GM06990 (cell line): ENCODE measurements at places on chromosomes 7 and 10.
A peak's percentile ranks its signal among the peaks of the same experiment; 100 is the strongest.

- no peak for DNase-seq
Observed at GRCh38 chr7:29839302-29839701, 33.0 kb downstream of the WIPF3 start.

- DNase-seq: no peak
Observed at GRCh38 chr7:118777308-118777707, 552.8 kb downstream of the ANKRD7 start.

GRCh38 chr7:20797042-20797461 lies 10.4 kb upstream of the SP8 start:
- DNase-seq: no peak

DNA sequence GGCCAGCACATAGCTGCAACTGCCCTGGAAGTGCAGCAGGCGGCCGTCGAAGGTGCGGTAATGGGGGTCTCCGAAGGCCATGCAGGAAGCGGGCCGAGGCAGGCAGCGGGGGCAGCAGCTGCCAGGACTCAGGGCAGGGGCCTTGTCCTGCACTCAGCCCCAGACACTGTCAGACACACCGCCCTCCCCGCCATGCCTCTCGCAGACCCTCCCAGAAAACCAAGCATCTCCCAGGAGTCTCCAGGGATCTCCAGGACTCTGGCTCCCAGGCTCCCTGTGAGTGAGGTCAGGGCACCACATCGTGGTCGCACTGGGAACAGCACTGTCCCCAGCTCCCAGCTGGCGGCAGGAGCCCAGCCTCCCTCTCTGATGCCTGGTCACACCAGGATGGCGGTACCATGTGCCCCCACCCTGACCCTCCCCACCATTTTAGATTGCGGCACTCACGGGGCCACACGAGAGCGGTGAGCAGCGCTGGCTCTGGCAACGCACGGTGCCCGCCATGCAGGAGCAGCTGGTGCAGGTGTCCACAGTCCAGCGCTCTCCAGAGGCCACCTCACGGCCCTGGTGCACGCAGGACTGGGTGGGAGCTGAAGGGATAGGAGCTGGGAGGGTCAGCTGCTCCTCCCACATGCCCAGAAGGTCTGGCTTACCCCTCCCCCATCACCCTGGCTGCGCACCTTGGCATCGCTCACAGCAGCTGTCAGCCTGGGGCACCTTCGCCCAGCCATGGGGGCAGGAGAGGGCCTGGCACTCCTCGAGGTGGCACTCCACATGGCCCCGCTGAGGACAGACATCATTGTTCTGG lies 17.5 kb downstream of the ATP6V1F start:
- DNase-seq: no peak

GRCh38 chr10:734481-734880 lies 45.0 kb upstream of the DIP2C start:
- DNase-seq: no peak

DNA sequence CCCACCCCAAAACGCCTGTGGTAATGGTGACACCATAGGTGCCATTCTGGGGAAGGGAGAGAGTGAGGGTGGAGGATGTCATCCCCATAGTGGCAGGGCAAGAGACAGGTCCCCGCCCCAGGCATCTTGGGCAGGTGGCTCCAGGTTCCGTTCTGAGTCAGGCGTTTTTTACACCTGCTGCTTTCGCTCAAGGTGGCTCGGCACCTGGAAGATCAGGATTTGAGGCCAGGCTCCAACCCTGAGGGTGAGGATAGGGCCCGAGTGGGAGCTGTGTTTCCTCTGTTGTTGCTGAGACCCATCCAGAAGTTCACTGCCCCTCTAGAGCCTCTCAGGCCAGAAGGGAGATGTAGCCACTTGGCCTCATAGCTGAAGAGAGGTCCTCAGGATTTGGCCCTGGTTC lies 36.6 kb upstream of the DUSP5 start:
- no peak for DNase-seq

- no peak for DNase-seq
Observed at GRCh38 chr10:124728071-124728829, 15.9 kb downstream of the FAM53B start.

DNA sequence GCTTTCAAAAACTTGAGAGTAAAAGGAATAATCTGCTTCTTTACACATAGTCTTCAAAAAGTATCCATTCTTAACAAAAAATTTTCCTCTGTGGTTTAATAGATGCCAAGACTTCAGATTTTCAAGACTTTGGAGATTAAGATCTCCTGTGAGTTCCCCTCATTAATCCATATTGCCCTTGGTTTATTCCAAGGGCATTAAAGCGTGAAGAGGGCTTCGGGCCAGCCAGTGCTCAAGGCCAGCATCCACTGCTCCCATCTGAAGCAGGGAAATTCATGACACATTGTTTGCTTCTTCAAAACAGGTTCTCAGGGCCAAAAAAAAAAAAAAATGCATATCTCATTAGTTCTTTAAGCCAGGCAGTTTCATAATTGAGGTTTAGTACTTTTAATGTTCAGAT lies 137.3 kb upstream of the RHOBTB1 start:
- no peak for DNase-seq

GRCh38 chr10:3873728-3874461 lies 88.9 kb upstream of the KLF6 start:
- DNase-seq: peak; percentile 76

GRCh38 chr10:76560338-76560737 lies 1077.3 kb downstream of the KCNMA1 start:
- no peak for DNase-seq

DNA sequence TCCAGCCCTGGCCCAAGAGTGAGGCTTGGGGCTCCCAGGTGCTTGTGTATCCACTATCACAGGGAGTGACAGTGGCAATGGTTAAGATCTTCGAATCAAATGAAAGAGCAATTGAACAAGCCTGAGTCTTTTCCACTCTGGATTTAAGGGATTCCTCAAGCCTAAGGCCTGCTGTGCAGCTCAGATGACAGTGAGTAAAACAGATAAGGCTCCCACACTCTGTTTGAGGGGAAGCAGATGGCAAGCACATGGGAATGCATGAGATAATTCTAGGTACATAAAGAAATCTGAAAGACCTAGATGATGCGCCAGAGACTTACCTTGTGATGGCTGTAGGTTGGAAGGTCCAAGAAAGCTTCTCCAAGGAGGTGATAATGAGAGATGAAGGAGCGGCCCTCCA lies 95.0 kb downstream of the LRRC18 start:
- DNase-seq: no peak

DNA sequence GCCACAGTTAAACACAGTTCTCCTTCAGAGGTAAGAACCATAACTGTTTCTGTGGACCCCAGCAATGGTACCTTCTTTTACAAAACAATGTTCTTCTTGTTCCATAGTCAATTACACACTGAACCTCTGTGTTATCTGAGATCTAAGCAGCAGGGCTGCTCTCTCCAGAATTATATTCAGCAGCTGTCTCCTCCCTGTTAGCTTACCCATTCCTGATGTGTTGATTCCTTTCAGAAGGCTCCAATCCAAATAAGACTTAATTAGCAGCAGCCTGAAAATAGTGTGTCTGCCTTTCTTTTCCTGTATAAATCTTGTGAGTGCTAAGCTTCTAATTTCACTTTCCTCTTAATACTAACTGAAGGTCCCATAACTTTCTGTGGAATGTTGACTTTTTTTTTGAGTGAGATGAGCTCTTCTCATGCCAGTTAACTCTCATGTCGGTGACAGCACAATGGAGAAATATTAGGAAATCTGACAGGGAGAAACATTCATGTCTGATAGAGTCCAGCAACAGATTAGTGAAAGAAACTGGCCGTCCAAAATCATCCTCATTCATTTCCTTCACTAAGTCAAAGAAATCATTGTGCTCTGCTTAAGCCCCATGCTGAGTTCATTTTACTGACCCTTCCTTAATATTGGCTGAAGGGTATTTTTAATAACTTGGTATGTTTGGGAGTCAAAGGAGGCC lies 226.5 kb downstream of the PRKG1 start:
- no peak for DNase-seq

- DNase-seq: no peak
Observed at GRCh38 chr10:132536241-132536876, 1.2 kb upstream of the INPP5A start.

DNA sequence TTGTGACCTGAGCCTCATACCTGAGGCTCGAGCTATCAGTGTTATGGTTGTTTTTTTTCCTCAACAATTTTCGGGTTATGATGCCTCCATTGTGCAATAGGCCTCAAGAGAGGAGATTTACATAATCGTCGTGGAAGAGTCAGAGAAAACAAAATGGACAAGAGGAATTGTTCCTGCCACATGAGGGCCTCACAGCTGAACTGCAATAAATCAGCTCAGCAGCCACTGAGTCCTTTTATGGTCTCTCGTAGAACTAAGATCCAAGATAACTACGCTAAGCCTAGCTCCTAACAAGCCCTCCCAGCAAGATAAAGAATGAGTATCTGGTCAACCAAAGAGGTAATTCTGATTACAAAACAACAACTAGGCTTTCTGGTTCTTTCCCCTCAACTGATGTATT lies 336.8 kb downstream of the WDR11 start:
- no peak for DNase-seq

DNA sequence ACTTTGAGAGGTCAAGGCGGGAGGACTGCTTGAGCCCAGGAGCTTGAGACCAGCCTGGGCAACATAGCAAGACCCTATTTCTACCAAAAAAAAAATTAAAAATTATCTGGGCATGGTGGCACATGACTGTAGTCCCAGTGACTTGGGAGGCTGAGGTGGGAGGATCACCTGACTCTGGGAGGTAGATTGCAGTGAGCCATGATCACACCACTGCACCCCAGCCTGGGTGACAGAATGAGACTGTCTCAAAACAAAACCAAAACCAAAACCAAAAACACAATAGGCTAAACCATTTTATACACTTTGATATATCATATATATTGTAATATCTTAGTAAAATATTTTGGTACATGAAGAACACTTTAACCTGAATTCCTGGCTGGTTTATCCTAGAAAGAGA lies 101.6 kb downstream of the RAPGEF5 start:
- no peak for DNase-seq

DNA sequence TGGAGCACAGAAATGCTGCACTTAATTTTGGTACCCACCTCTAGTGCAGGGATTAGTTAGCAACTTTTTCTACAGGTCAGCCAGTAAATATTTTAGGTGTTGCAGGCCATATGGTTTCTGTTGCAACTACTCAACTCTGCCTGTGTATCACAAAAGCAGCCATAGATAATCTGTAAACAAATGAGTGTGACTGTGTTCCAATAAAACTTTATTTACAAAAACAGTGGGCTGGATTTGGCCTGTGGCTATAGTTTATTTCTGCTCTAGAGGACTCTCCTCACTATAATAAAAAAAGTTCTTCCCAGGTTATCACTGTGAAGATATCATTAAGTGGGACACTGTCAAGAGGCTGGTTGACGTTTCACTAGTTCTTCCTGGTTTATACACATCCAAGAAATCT lies 65.8 kb downstream of the DNAJC12 start:
- DNase-seq: no peak

GRCh38 chr10:11746883-11747539 lies 4.8 kb downstream of the ECHDC3 start:
- DNase-seq: no peak

- no peak for DNase-seq
Observed at GRCh38 chr10:97685395-97685958, 1.6 kb downstream of the AVPI1 start.

DNA sequence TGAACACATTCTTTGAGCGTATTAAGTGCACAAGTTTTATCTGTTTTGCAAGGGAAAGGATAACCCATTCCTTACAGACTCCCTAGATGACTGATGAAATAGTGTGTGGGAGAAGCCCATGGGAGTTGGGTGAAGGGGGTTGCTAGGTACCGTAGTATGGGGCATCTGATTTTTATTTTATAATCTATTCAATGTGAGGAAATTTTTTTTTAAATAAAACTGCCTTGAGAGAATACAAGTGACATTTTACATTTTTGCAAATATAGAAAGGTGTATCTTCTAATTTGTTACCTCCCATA lies 1.4 kb downstream of the BTAF1 start:
- no peak for DNase-seq

GRCh38 chr10:122390271-122390670 lies 15.8 kb downstream of the PLEKHA1 start:
- DNase-seq: no peak

- DNase-seq: no peak
Observed at GRCh38 chr7:51308696-51309095, 7.9 kb downstream of the COBL start.

DNA sequence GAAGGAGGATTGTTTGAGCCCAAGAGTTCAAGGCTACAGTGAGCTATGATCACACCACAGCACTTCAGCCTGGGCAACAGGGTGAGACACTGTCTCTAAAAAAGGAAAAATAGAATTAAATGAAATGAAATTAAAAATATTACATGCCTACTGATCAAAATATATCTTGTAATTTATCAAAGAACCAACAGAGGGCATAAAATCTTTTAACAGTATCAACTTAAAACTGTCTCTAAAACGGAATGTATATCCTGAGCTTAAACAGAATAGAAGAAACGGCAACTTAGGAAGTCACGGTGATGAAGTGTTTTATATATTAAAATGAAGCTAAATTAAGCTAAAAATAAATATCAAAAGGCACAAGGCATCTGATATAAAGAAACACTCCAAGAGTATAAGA lies 78.8 kb downstream of the MTPAP start:
- DNase-seq: no peak

GRCh38 chr7:135537905-135538304 lies 19.8 kb upstream of the NUP205 start:
- DNase-seq: no peak

- DNase-seq: no peak
Observed at GRCh38 chr10:63666836-63667383, 145.7 kb downstream of the REEP3 start.

DNA sequence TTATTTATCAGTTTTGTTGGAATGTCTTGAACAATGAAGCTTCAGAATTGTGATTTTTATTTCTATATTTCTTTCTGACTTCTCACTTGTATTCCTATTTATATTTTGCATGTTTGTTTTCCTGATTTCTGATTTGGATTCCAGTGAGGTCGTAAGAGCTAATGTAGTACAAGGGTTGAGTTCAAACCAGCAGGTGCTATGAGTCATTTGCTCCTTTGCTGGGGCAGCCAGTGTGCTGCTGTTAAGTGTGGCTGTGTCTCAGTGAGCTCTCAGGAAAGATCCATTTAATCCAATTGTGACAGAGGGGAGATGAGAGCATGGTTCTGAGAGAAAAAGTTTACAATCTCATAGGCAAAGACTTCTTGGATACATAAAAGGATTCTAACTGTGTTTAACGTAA lies 48.6 kb downstream of the MCU start:
- DNase-seq: no peak

DNA sequence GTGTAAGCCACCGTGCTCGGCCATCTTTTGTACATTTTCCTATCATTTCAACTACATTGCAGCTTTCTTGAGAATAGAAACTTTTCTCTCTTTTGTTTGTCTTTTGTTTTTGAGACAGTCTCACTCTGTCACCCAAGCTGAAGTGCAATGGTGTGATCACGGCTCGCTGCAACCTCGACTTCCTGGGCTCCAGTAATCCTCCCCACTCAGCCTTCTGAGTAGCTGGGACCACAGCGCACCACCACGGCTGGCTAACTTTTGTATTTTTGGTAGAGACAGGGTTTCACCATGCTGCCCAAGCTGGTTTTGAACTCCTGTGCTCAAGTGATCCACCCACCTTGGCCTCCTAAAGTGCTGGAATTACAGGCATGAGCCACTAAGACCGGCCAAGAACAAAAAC lies 31.3 kb upstream of the DAGLB start:
- no peak for DNase-seq
